Neural crest cell (in vitro differentiated cells): ENCODE measurements at places on chromosomes 6 and 20.

DNA sequence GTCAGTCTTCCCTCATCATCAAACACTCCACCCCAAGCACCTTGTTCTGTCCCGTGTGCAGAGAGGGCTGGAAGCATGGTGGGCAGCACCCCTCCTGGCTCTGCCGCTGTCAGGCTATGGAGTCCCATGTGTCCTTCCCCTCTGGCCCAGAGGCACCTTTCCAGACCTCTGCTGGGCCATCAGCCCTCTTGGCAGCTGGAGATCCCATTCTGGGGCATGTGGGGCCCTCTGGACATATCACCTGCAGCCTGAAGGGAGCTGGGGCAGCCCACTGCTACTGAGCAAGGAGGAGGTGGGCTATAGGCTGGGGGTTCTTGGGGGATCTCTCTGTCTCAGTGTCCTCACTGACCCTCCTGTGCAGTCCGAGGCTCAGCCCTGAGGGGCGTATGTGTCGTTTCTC is 42.2 kb downstream of the SUN5 start:
- no peak for DNase-seq

- peak; percentile 77 for DNase-seq
These were observed 252.8 kb downstream of the CDH26 start for GRCh38 chr20:60210779-60211617.

DNA sequence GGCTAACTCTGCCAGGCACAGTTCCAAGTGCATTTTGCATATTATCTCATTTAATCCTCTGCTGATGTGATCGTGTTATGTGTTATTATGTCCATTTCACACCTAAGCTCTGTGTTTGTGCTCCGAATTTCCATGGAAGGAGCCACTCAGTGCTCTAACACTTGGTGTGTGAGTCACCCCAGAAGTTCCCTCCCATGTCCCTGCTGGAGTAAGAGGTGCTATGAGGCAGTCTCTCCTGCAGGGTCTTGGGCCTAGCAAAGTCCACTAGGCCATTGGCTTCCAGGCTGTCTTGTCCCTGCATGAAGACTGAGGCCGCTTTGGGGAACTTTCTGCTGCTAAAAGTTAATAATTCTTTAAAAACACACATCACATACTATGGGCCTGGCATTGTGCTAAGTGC is 405.9 kb upstream of the SULF2 start:
- DNase-seq = no peak

DNA sequence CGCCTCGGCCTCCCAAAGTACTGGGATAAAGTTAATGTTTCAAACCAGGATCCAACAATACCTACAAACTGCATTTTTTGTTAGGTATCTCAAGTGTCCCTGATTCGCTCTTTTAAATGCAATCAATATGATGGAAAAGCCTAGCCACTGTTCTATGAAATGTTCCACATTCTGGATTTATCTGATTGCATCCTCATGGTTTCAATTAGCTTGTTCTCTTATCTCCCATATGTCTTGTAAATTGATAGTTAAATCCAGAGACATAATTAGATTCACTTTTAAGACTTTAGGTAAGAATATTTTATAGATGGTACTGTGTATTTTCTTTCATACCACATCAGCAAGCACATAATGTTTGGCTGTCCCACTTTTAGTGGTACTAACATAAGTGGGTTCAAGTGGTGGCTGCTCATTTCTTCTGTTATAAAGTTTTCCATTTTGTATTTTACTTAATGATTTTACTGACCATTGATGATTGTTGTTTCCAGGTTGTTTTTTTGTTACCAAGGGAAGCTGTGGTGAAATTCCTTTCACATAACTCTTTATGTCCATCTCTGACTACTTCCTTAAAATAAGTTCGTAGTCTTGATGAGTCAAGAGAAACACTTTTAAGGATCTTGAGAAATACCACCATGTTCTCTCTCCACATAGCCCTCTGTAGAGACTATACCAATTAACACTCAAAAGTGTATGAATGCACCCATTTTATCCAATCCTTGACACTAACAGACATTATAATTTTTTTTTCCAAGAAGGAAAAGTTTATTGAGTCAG is 40.5 kb downstream of the RNGTT start:
- DNase-seq = no peak

DNA sequence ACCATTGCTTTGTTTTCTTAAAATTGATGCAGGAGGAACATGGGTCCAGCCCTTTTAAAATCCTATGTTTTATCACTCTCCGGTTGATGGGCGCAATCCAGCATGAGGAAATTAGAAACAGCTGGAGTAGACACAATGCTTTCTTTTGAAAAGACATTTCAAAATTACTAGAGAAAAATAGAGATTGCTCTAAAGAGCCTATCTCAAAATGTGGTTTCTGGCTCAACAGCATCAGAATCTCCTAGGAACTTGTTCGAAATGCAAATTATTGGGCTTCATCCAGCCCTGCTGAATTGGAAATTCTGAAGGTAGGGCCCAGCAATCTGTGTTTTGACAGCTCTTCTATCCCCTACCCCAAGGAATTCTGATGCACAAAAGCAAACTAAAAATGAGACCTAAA is 190.8 kb upstream of the BMP2 start:
- DNase-seq = no peak

DNA sequence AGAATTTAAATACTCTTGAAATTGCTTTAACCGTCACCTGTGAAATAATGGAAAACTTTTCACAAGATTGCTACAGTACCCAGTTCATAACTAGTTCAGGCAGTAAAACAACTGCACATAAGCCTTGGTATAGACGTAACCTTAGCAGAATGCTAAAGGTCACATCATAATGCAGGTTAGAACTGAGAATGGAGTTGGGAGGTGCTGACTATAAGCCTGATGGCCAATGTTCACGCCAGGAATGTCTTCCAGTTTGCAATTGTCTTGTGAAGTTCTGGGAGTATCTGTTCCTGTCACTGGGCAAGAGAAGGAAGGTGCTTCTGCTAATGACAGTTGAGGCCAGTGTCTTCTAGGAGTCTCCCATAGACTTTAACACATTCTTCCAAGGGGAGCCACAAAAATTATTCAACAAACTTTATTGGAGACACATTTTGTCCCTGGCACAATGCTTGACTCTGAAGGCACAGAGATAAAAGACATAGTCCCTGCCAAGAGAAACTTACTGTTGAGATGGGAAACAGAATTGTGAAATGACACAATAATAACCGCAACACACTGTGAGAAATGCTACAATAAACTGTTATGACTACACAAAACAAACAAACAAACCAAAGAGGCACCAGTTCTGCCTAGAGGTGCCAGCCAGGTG is 24.6 kb upstream of the CEP162 start:
- DNase-seq = no peak

DNA sequence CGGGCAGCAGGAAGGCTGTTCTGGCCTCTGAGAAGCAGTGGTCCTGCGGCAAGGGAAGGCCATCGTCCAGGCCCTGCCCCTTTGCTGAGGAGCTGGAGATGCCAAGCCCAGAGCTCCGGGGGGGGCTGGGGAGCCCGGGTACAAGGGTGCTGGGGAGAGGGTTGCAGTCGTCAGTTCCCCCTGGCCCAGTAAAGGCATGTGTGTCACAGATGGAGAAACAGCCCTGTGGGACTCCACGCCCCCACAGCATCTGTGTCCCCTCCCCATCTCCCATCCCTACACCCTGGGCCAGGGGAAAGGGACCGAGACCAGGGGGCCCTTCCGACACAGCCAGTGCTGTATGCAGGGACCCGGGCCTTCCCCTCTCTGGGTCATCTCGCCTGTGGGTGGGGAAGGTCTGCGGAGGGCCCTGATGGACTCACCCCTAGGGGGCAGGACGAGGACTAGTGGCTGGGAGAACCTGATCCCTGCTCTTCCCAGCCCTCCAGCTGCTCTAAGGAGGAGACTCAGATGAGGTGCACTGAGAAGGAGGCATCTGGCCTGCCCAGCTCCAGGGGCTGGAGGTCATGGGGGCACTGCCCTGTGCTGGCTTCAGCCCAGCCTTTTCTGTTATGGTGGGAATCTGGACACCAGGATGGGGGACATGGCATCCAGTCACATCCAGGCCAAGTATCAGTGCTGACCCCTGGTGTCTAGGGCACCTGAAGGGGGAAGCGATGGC is 609 bp downstream of the MYL9 start:
- DNase-seq = peak; percentile 41

GRCh38 chr6:75278474-75279077 is 6.0 kb downstream of the TMEM30A start:
- DNase-seq = no peak

- no peak for DNase-seq
These were observed 33.1 kb upstream of the RNF8 start for GRCh38 chr6:37320646-37321045.

DNA sequence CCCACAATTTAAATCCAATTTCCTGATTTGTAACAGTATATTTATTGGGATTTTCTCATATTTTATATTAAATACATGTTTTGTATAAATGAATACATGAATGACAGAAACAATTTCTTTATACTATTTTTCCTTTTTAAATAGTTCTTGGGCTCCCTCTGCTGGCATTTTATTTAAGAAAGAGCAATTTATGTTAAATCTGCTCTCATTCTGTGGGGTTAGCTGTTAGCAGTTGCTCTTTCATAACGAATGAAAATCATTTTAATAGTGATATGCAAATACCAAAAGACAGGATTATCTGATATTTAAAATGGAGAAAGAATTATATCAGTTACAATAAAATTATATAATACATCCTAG is 118.3 kb downstream of the RALGAPA2 start:
- no peak for DNase-seq

- DNase-seq = no peak
These were observed 429.0 kb upstream of the NRSN1 start for GRCh38 chr6:23696992-23697391.

- DNase-seq = peak; percentile 23
These were observed 671 bp downstream of the CDH4 start for GRCh38 chr20:61252601-61253263.

- DNase-seq = no peak
These were observed 755.8 kb downstream of the DHX35 start for GRCh38 chr20:39717936-39718335.

DNA sequence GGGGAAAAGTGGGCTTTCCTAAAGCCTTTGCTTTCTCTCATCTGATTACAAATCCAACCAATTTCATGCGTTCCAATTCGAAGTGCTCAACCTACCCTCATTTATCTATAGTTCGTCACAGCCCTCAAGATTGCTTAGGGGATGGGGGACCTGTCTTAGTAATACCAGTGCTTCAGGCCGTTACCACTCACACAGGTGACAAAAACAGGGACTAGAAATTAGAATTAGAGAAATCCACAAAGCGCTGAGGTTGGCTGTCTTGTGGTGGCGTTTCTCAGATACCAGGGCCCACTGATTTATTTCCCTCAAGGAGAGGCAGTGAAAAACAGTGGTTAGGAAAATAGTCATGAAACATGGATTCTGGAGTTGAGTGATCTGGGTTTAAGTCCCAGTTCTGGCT is 121.6 kb upstream of the SPACA1 start:
- no peak for DNase-seq

DNA sequence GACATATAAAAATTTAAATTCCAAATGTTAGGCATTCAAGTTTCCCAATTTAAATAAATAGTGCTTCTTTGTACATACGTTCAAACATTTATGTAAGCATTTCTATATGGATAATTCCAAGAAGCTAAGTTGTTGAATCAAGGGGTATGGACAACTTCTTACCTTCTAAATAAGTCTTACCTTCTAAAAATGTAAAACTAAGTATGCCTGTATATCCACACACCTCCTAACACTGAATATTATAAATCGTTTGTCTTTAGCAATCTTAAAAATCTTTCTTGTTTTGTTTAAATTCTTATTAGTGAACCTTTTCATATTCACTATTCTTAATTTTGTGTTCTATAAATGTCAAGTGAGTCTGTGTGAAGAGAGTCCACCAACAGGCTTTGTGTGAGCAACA is 2.5 kb upstream of the ZSCAN16 start:
- DNase-seq = no peak

- no peak for DNase-seq
These were observed 45.4 kb downstream of the SSR1 start for GRCh38 chr6:7267466-7268091.

DNA sequence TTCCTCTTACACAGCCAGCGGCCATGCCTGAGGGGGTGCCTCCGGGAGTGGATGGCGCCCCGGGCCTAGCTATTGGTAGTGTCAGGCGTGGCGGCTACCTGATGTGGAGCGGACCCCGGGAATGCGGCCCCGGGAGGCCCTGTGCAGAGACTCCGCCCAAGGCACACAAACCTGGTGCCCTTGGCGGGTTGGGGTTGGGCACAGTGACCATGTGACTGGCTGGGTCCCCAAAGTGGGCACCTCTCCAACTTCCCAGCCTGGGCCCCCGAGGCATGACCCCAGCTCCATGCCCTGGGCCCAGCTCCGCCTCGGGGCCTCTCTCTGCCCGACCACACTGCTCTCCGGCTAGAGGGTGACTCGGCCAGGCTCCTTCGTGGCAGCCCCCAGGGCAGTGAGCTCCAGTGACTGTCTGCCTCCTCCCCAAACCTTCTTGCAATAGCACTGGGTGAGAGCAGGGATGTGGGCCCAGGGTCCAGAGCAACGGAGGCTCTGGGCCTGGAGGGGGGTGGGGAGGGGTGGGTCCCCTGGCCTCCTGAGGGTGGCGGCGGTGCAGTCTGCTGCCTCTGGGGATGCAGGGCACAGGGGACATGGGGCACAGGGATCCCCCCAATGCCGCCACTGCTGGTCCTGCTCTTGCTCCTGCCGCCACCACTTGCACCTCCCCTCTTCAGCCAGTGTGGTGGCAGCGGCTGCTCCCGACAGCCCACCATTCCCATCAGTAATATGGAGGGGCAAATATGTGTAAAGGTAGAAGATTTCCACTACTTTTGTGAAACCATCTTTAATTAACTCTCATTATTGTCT is 942.9 kb upstream of the EPHA7 start:
- no peak for DNase-seq

DNA sequence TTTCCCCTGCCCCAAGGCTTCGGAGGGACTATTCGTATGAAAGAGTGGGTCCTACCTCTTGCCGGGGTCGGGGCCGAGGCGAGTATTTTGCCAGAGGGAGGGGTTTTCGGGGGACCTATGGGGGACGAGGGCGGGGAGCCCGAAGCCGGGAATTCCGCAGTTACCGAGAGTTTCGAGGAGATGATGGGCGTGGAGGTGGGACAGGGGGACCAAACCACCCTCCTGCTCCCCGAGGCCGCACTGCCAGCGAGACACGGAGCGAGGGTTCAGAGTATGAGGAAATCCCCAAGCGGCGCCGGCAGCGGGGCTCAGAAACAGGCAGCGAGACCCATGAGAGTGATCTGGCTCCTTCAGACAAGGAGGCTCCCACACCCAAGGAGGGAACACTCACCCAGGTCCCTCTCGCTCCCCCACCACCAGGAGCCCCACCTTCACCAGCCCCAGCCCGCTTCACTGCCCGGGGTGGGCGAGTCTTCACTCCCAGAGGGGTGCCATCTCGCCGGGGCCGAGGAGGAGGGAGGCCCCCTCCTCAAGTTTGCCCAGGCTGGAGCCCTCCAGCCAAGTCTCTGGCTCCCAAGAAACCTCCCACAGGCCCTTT is 11.3 kb downstream of the PRRC2A start:
- no peak for DNase-seq

DNA sequence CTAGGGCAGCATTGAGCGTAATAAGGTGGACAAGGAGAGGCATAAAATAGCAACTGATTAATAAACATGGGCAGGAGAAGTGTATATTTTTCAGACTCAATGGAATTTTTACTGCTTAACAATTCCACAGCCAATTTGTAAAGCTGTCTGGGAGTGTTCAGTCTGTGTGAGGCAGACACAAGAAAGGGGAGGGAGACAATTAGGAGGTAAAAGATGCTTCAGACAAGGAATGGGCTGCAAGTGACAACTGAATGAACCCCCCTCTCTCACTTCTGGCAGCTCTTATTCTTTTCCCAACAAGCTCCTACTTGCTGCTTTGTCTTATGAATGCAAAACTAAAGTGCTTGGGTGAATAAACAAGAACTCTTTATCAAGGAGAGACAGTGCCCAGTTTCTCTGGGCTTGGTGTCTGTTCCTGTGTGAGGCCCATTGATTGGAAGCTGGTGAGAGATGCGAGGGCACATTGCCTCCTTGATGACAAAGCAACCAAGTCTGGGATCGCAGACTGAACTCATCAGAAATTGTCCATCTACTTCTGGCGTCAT is 575.3 kb downstream of the RNF144B start:
- no peak for DNase-seq
